ENCODE measurements at places on chromosomes 16 and 17.
A peak's percentile ranks its signal among the peaks of the same experiment; 100 is the strongest.

DNA sequence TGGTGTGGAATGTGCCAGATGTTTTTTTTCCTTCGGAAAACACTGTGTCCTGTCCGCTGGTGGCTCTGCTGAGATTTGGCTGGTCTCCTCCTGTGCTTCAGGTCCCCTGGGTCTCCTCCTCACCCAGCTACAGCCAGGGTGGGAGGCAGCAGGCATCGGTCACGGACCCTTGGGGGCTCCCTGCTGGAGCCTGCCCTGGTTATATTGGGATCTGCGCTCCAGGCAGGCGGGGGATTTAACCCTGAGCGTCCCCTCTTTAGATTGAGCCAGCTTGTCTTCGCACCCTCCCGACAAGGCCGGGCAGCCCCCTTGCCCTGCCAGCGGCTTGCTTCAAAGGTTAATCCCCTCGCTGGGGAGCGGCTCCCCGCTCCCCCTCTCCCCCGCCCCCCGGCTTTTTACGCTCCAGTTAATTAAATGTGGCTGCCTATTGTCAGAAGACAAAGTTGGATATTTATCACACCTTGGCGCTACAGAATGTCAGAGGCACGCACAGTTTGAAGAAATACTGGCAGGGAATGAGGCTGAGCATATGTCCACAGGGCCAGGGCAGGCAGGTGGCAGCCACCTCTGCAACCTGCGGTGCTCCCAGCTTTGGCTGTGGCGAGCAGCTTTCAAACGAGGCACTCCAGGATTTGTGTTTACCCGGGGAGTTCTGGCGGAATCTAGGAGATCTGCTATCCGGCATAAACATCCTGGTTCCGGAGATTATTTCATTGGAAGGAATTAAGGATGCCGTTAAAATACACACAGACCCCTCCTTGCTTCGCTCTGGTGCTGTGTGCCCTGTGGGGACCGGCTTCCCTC is 38.2 kb upstream of the GSE1 start:
- no peak for DNase-seq

- DNase-seq = no peak
Measured at GRCh38 chr17:8695241-8695640, 49.4 kb downstream of the CCDC42 start.

- DNase-seq = no peak
Measured at GRCh38 chr16:70660672-70661350, 14.5 kb downstream of the IL34 start.

DNA sequence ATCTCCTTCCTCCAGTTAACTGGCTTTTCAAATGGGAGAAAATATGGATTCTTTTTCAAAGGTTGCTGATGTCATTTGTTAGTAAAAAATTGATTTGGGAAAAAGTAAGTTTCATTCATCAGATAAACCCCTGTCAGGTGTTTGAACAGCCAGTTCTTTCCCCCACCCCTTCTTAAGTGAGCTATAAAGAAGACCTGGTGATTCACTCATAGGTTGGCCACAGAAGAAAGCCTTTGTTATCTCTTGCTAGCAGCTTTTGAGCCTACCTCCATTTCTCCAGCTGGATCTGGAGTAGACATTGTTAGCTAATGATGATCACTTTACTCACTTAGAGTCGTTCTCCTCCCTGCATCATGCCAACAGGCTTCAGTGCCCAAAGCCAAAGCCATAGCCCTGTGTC is 63.0 kb downstream of the NLK start:
- no peak for DNase-seq

- no peak for DNase-seq
Measured at GRCh38 chr17:57443781-57444180, 187.5 kb downstream of the MSI2 start.

DNA sequence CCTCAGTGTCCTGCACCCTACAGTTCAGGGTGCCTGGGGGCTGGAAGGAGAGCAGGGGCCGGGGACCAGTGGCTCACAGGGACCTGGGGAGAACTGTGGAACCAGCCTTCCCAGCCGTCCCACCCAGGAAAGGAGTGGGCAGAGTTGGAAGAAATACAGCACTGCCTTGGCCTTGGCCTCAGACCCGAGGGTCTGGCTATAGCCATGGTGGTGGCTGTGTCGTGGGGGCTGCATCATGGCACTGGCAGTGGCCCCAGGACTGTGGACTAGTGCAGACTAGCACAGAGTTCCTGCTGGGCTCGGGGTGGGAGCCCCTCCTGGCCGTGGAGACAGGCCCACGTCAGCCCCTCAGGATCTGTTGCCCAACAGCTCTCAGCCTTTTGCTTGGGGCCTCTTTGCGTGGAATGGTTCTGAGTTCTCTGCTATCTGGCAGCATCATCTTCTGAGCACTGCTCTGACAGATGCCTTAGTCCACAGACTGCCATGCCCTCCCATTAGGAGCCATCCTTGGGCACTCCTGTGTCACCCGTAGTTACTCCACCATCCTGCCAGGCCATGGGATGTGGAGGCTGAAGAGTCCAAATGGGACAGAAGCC is 12.6 kb upstream of the DNASE1 start:
- DNase-seq = peak; percentile 9

GRCh38 chr17:42071810-42072209 is 21.4 kb upstream of the C17orf113 start:
- no peak for DNase-seq

DNA sequence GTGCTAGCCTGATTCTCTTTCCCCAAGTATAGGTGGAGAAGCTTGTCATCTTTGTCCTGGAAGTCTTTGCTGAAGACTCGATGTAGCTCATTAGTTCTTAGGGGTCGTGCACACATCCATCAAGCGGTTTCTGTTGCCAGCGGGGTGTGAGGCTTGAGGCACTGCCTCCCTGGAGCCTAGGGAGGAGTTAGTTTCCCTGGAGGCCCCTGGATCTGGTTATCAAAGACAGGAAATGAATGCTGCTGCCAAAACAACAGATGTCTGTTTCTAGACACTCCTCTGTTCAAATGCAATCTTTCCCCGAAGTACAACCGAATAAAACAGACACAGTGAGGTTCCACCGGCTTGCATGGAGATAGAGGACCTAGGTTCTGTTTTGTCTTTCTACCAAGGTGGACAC is 17.5 kb downstream of the HS3ST4 start:
- no peak for DNase-seq

DNA sequence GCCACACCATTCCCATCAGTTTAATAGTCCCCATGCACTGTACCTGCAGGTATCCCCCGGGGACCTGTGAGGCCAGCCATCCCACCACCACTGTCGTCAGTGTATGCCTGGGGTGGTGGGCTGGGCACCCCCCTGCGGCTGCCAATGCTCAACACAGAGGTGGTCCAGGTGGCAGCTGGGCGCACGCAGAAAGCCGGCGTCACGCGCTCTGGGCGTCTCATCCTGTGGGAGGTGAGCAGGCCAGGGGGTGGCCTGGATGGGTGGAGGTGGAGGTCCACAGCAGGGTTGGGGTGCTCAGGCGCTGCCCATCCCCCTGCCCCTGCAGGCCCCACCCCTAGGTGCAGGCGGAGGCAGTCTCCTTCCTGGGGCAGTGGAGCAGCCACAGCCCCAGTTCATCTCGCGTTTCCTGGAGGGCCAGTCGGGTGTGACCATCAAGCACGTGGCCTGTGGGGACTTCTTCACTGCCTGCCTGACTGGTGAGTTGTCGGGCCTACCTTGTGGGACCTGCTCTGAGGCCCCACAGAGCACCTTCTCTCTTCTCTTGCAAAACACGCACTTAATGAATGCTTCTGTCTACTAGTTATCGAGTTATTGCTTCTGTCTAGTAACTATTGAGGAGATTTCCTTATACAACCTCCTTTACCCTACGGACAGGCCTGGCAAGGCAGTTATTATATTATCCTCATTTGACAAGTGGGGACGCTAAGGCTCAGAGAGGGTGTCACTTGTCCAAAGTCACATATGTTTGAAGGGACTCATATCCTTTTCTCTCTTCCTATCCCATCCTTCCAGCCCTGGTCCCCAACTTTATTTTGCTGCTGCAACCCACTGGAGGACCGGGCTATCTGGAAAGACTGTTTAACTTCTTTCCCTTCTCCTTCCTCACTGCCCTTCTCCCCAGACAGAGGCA is 5.8 kb upstream of the TRAF4 start:
- DNase-seq = peak; percentile 43

DNA sequence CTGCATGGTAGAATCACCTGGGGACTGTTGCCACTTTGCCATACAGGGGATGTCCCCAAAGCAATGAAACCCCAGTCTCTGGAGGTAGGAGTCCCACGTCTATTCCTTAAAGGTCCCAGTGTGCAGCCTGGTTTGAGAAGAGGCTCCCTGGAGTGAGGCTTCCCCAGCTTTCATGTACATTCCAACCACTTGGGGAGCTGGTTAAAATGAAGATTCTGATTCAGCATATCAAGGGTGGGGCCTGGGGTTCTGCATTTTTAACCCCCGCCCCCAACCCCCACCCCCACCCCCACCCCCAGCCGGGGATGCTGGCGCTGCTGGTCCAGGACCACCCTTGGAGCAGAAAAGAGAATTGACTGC is 241.2 kb downstream of the FOXL1 start:
- no peak for DNase-seq

DNA sequence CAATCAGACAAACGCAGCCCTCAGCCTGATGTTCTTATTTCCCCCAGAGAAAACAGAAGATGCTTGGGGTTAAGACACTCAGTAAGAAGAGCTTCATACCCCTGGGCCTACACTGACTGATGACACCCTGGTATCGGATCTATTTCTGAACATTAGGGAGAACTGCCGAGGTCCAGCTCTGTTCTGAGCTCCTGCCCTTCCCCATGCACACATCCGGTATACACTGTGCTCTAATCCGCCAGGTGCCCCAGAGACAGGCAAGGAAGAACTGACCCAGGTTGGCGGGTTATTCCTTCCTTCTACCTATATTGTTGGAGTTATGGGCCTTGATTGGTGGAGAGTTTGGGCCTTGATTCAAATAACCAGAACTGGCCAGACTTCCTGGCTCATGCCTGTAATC is 58.0 kb upstream of the TEKT3 start:
- no peak for DNase-seq

GRCh38 chr17:79830763-79831264 is 8.4 kb downstream of the CBX4 start:
- no peak for DNase-seq

DNA sequence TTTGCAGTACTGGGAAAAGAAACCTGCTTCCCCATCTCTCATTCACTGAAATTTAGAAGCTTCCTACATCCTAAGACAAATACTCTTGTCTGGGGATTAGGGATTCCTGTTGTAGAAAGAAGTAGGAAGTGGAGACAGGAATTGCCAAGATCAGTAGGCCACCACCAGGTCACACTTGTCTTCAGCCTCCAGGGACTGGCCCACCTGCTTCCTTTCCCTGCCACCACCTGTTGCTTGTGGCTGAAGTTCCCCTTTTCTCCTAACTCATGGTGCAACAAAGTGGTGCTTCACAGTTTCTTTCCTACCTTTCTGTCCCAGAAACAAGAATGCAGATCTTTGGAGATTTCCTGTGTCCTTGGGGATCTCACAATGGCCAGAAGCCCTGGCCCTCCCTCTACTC is 82.4 kb downstream of the WNT3 start:
- no peak for DNase-seq

DNA sequence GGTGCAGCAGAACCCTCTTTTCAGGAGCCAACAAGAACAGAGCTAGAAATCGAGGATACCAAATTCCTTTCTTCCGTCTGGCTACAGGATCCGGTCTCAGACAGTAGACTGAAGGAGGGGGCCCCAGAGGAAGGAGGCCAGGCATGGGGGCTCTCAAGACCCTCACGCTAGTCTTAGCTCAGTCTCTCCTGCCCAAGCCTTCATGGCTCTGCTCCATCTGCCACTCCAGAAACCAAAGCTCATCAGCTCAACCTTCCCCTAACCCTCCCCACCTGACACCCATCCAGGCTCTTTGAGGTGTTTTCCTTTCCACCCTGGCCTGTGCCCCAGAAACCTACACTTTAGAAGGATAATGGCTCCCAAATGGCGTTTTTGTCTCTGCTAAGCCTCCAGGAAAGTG is 6.2 kb upstream of the TMEM92 start:
- peak; percentile 11 for DNase-seq

All from lower lobe of right lung (tissue), 2 donors.